ENCODE measurements at places on chromosomes 1 and 21.

DNA sequence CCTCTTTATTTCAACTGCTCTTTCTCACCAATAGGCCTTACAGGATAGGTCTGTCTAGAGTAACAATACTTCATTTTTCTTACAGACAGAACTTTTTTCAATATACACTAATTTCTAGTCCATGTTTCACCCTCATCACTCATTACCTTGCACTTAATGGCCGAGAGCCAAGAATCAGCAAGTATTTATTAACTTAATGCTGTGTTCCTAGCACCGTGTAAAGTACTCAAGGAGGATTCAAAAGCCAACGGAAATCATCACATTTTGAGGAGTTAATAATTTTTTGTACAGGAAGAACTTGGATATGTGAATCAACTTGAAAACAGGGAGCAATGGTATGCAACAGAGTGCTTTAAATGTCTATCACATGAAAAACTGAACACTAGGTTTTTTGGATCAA lies 102.0 kb downstream of the PTPN14 start:
- no peak for DNase-seq

- no peak for DNase-seq
These were observed 39.5 kb downstream of the GATAD2B start for GRCh38 chr1:153883223-153883622.

- DNase-seq = no peak
These were observed 28.8 kb upstream of the CSF1 start for GRCh38 chr1:109881906-109882287.

DNA sequence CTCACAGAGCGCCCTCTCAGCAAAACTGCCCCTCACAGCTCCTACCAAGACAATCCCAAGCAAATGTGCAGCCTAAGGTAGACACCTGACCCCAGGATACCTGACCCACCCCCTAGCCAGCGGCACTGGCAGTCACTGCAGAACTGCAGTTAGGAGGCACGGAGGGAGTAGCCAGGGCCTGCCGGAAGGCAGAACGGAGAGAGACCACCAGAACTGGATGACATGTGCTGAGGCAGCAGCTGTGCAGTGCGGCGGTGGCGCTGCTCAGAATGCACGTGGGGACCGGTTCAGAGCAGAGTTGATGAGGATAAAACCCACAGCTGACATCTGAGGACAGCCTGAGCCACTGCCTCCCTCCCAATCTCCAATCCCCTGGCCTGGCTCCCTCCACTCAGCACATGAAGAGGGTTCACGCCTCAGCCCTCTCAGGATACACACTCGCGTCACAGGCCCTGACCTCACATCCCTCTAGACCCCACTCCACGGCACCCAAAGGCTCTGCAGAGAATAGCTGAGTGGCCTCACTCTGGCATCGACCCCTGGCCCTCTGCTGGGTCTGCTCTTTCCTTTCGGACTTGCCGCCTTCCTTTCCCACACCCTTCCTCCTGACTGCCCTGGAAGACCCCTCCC lies 29.6 kb downstream of the UBE2G2 start:
- DNase-seq = no peak

- DNase-seq = no peak
These were observed 32.9 kb downstream of the GADD45A start for GRCh38 chr1:67717876-67718275.

All from effector memory CD8-positive, alpha-beta T cell (primary cell).